Activated CD4-positive, alpha-beta T cell treated with anti-CD3 and anti-CD28 coated beads, Interleukin-2, amount 10 ng/mL, durations not matched to agents 24 days and 14 days (primary cell): ENCODE measurements at places on chromosomes 3 and 15. TPM values are rescaled to one million over a fixed set of nuclear protein-coding genes. Genes with fewer than 3 reads are reported as not detected.
A peak's percentile ranks its signal among the peaks of the same experiment; 100 is the strongest.

Gene DUOX2
- 0.05 TPM in 1 of 2 replicates, not detected in the other for total RNA-seq

Gene PLS1
- 4.6 TPM in 2 replicates for total RNA-seq

Gene POLQ
- 30.3 and 31.0 TPM in 2 replicates for total RNA-seq

Gene ZNF197
- total RNA-seq: 10.5 and 10.7 TPM in 2 replicates

Gene OXSM
- total RNA-seq: 13.3 and 16.3 TPM in 2 replicates

Gene OR5K2
- not detected in 2 replicates for total RNA-seq

Gene FETUB
- not detected in 2 replicates for total RNA-seq

DNA sequence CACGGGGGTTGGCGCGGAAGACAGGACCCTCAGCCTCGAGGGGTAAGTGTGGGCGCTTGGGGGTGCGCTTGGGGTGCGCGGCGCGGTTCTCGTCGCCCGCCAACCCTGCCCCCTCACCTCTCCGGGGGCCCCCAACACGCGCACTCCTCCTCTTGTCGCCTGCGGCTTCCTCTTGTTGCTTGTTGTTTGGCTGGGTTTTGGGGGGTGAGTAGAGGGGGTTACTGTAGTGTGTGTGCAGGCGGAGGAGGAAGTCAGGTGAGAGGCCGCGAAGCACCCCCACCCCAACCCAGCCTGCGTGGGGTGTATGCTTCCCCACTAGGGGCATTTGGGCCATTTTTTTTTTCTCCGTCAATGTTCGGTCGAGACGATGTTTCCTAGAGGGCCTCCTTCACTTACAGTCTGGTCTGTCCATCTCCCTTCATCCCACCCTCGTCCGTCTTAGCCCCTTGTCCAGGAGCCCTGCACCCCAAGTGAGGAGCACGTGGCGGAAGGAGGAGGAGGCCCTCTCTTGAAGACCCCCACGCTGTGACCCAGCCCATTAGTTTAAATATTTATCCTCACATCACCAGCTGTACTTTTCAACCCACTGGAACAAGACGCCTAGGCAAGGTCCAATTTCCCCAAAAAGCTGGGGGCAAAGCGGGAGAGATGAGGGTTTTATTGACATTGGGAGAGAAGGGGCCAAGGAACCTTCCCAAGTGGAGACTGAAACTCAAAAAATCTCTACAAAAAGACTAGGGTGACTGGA, 20.4 kb upstream of the SATB1 start:
- peak; percentile 93 for DNase-seq

GRCh38 chr3:72628065-72628464, 220.2 kb downstream of the SHQ1 start:
- no peak for DNase-seq

DNA sequence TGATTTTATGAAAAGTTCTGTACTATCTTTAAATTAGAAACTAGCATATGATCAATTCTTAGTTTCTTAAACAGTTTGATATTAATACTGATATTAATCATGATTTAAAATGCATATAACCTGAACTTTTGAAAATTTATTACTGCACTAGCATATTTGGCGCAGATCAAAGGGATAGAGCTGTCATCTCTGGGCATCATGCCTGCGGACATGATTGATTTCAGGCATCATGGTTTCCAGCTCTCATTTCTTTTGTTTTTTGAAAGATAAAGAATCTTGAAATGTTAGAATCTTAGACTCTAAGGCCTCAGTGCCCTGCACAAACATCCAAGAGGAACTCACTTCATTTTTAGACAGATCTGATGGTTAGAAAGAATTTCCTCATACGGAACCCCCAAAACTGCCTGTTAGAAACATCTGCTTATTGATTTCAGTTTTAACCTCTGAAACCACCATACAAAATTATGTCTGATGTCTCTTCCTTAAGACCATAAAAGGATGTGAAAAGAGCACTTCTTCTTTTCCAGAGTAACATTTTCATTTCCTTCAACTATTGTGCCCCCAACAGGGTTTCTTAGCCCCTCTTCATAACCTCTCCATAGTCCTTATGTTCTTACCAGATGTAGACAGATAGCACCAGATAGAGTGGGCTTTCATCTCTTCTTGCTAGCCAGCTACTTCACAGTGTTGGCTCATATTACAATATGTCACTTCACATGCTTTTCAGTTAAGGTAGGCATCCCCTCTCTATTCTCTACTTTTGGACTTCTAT, 110.8 kb downstream of the BBX start:
- DNase-seq: no peak

- no peak for DNase-seq
Observed at GRCh38 chr3:172859041-172859440, 108.5 kb downstream of the ECT2 start.

DNA sequence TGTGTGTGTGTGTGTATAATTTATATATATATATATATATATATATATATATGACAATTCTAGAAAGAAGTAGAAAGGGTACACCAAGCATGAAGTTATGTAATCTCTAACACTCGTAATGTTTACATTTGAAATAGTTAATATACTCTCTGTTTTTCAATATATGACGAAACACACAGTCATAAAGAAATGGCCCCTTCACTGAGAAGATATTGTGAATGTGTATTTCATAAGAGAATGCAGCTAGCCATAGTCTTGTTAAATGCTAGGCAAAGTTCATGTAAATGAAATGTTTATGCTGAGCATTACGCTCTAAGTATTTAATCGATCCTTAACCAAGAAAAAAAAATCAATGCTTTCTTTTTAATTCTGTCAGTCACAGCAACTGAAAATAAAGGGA, 154.7 kb upstream of the TSPAN3 start:
- no peak for DNase-seq

DNA sequence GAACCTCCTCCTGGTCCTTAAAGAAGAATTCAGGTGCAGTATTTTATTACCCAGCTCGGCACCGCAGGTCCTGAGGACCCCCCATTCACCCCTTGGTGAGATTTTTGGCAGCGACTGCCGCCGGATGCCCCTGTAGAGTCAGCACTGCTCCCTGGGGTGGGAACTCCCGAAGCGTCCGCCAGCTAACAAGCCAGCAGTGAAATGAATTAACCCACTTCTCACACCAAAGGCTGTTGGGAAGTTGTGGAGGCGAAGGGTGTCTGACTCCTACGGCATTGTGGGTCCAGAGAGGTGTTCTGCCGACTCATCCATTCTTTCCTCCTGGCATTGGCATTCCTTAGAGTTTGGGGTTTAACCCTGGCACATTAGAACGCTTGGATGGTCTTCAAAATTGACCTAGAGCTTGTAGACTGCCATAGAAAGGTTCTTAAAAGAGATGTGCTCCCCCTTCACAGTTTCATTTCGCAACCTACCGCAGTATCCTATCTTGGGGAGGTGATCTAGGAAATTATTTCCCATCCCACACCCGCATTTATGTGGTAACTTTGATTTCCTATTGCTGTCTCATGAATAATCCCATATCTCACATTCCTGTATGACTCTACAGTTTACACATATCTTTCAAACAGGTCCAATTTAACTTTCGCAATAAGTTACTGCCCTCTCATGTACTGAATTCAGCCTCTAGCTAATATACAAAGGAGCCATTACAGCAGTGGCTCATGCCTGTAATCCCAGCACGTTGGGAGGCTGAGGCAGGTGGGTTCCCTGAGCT, 879 bp upstream of the EIF5A2 start:
- peak; percentile 61 for DNase-seq

DNA sequence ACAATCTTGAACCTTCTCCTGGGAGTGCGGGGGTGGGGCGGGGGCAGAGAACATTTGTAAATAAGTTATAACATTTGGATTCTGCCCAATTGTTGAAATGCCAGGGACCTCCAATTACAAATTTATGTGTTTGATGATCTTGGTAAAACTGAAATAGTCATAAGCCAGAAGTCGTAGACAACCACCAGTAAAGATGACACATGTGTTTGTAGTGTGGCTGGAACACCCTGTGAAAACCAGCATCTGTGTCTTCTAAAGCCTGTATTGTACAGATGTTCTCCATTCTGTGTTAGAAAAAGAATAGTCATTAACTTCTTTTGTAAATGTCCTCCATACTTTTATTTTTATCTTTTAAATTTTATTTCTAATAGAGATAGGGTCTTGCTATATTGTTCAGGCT, 61.8 kb downstream of the ARIH1 start:
- no peak for DNase-seq

DNA sequence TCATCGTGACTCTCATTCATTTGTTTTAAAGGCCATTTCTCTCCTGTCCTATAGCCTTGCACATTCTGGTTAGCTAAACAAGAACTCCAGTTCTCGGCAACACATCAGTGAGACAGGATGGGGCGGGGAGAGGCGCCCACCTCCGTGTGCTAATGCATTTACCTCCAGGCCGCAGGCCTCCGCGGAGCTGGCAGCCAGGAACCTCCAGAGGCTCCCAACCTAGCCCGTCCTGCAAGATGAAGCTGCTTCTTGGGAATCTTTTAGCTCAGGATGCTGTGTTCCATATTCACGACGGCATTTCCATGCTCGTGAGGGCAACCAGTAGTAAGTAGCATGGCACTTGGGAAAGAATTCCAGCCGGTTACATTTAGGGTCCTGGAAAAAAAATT, 47.9 kb downstream of the RGMA start:
- no peak for DNase-seq

GRCh38 chr15:90838139-90838538, 30.2 kb upstream of the FURIN start:
- peak; percentile 95 for DNase-seq

- DNase-seq: no peak
Observed at GRCh38 chr15:34362047-34362773, 4.8 kb downstream of the LPCAT4 start.

GRCh38 chr15:59825901-59826300, 136.8 kb upstream of the BNIP2 start:
- DNase-seq: no peak

- DNase-seq: peak; percentile 8
Observed at GRCh38 chr15:81478354-81478753, 104.3 kb upstream of the TMC3 start.

GRCh38 chr3:78690766-78691165, 1077.0 kb downstream of the ROBO1 start:
- DNase-seq: no peak

DNA sequence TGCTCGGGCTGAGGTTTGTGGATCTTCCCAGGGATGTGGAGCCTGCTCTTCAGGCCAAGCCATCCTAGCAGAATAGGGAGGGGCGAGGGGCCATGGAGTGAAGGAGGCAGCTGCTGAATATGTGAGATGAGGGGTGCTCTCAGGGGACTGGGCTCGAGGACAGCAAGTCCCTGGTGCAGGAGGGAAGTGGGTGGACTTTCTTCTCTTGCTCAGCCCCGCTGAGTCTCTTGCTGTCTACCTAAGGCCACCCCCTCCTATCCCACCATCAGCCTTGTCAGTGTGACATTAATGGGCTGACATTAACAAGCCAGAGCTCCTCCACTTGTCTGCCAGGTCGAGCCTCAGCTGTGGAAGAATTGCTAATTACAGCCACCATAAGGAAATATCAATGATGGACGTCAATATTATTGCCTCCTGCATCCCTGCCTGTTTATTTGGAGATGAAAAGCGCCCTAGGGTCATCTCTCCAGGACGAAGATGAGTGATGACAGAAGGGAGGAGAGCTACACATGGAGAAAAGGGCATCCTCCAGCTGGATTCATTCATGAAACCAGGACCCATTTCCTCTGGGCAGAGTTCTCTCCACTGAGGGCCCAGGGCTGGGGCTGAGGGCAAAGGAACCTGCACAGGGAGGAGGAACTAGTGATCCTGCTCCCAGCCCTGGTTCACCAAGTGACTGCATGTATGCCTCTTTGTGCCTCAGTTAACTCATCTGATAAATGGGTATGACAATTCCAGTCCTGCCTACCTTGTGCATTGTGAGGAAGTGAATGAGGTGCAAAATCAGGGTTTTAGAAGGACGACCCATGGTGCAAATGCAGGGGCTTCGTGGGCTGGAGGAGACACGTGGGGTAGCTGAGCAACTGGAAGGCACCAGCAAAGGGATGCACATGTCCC, 34.9 kb upstream of the LINGO1 start:
- no peak for DNase-seq

DNA sequence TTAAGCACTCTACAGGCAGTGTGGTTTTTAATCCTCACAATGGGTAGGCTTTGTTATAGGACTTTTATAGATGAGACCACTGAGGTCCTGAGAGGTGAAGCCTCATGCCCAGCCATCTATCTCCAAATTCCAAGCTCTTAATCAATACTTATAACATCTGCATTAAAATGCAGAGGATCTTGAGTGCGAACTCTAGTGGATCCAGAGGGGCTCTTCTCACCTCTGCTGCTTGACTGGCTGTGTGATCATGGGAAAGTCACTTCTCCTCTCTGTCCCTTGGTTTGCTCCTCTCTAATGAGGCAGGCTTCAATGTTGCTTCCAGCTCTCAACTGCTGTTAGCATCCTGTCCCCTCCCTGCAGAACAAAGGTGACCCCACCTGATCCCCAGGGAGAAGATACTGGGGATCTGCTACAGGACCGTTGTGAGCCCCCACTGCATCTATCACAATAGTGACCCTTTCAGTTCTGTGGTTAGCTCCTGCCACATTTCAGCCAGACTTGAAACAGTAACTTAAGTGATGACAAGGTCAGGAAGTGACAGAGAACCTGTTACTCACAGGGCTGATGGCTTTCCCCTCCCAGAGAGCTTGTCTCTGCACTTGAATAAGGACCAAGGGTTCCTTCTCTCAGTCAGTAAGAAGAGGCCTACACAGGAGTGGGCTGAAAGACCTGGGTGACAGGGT, 1.3 kb downstream of the SLC27A2 start:
- peak; percentile 81 for DNase-seq

DNA sequence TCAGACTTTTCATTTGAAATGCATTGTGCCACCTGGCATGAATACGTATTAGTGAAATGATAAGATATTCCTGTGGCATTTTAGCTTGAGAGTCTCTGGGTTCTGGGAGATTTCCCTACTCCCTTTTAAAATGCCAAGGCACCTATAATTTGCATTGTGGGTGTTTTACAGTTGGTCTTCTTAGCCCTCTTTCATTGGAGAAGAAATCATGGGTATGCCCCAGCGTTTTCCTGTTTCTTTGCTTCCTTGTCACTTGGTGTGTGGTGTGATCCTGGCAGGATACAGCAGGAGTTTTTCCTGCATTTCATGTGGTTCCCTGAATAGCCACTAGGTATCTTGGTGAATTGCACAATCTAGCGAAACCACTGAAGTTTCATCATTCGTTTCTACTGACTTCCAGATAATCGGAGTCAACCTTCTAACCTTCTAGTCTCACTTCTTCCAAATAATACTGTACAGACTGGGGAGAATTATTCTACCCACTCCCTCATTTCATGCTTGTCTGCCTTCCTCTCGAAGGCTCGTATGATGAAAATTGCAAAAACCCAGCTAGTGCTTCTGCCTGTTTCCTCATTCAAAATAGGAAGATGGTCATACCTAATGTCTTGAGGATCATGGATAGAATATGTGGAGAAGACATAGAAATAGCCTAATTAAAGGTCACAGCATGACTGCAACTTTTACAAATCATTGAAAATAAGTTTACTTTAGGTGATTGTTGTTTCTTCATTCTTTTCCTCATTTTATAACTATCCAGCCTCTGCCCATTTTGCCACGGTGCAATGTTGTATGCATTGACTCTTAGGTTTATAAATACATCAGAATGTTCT, 2.6 kb downstream of the BHLHE40 start:
- peak; percentile 66 for DNase-seq
